ENCODE measurements at places on chromosomes 7 and 10. TPM values are rescaled to one million over a fixed set of nuclear protein-coding genes. Genes with fewer than 3 reads are reported as not detected.

PRPS1L1 gene
- not detected for total RNA-seq

FXYD4 gene
- not detected for total RNA-seq

HOXA2 gene
- 1.3 TPM for total RNA-seq

RADIL gene
- 1.3 TPM for total RNA-seq

GGCT gene
- total RNA-seq = 19.8 TPM

PLA2G12B gene
- not detected for total RNA-seq

OPN4 gene
- total RNA-seq = not detected

FLNC gene
- 462 TPM for total RNA-seq

PLPP4 gene
- total RNA-seq = 1.2 TPM

FERD3L gene
- total RNA-seq = not detected

MOSPD3 gene
- total RNA-seq = 7.1 TPM

TACC2 gene
- 2.6 TPM for total RNA-seq

TMEM229A gene
- not detected for total RNA-seq

INPP5A gene
- total RNA-seq = 37.8 TPM

AASS gene
- total RNA-seq = 30.3 TPM

AKR1C8 gene
- total RNA-seq = not detected

FASTK gene
- 108 TPM for total RNA-seq

ALDH18A1 gene
- 135 TPM for total RNA-seq

POLR2J2 gene
- 2.5 TPM for total RNA-seq

SOSTDC1 gene
- total RNA-seq = 0.15 TPM

ABCB1 gene
- total RNA-seq = 10.5 TPM

INA gene
- 0.99 TPM for total RNA-seq

MRLN gene
- not detected for total RNA-seq

SLC13A4 gene
- 1.2 TPM for total RNA-seq

HECW1 gene
- total RNA-seq = 4.9 TPM

SYT15B gene
- not detected for total RNA-seq

FEZF1 gene
- not detected for total RNA-seq

IQUB gene
- 0.83 TPM for total RNA-seq

PLCE1 gene
- total RNA-seq = 3.5 TPM

All from smooth muscle cell of trachea (primary cell).